ENCODE measurements at places on chromosomes 2 and 18.

GRCh38 chr2:15758848-15759247 lies 167.2 kb downstream of the DDX1 start:
- no peak for DNase-seq

- no peak for DNase-seq
These were observed 140.4 kb downstream of the CTIF start for GRCh38 chr18:48679236-48679635.

DNA sequence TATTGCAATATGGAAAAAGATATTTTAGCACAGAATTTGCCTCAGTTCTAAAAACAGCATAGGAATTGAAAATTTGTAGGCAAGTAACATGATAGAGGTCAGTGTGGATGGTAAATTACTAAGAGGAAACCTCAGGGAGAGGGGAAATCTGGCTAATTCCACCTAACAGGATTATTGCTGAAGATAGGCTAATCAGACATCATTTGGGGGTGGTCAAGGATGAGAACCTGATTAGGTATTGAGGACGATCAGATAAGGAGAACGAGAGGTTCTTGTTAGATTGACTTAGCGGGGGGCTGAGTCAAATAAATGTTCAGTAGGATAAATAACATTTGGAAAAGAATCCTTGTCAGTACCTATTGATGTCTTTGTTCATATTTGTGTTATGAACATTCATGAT lies 543.2 kb upstream of the LRRTM4 start:
- no peak for DNase-seq

DNA sequence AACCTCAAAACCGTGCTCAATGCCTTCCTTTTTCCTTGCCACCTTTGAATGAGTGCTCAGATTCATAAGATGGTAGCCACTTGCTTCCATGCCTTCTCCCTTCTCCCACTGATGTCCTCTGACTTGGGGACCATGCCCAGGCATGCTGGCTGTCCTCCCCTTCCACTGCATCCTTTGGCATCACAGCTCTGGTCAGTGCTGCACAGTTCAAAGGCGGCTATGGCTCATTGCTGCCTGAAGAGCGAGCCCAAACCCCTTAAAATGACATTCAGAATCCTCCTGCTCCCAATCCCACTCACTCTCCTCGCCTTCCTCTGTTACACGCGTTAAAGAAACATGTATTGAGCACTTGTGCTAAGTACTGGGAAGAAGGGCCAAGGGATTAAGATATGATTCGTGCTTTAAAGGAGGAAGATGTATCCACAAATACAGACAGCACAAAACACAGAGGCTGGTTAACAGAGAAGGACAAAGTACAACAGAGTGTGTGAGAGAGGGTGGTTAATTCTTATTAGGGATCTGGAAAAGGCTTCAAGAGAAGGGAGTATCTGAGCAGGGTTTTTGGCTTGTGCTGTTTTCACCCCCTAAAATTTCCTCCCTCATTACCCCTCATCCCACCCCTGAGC lies 81.8 kb downstream of the CERKL start:
- no peak for DNase-seq

DNA sequence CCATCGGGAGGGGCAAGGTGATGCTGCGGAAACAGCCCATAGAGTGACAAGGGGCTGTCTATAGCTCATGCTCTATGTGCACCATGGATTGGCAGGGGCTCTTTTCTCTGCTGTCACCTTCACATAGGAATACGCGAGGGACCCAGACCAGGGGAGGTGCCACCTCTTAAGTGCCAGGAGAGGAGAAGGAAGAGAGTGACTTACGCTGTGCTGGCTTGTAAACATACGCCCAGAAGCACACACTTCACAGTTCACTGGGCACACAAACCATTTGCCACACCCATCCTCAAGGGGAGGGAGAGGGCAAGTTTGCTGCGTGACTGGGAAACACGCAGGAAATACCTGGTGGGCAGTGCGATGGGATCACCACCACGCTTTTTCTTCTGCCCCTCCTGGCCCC lies 65.1 kb upstream of the GPR45 start:
- no peak for DNase-seq

GRCh38 chr2:96549967-96550786 lies 13.6 kb downstream of the ARID5A start:
- no peak for DNase-seq

DNA sequence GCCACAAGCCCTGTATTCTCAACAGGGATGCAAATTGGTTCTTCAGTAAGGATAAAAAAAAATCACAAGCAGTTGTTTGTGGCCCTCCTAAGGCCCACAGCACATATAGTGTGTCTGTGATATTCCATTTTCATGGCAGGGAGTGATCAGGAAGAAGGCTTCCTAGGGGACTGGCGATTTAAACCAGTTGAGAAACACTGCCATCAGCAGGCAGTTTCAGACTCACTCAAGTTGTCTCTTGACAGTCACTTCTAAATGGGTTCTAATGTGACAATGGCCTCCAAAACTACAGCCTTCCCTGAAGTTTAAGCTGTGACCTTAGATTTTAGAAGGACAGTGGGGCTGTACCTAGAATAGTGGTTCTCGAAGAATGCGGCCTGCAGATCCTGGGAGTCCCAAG lies 6.0 kb downstream of the CIAO1 start:
- no peak for DNase-seq

DNA sequence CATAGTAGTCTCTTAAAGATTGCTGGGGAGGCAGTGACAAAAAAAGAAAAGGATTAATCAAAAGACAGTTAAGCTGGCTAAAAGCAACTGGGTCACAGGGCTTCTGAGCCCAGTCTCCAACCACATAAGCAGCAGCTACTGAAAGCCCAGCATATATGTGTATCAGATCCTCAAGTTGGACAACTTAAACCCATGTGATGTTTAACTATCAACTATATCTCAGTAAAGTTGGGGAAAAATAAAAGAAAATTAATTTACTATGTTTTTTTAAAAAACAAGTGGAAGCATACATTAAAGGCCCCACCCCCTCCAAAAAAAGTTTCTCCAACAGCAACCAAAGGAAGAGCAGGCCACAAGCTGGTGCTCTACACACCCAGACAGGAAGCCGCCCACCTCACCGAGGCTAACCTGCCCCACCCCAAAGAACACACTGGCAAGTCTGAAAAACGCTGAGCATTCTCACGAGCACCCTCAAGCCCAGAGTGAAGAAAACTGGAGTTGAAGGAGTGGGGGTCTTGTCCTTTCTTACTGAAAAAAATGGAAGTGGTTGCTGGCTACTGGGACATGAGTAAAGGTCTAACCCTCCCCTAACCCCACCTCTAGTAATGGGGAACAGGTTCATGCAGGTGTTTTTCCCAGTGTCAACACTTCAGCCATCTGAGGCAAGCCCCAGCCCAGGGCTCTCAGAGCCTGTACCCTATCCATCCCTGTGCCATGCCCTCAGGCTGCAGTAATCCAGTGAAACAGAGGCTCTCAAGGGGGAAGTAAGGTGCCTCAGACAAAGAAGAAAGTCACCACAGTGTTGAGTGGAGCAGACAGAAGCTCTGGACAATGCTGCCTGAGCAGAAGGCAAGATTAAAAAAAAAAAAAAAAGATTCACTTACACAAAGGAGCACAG lies 106.3 kb downstream of the GYPC start:
- peak; percentile 22 for DNase-seq

- no peak for DNase-seq
These were observed 260.0 kb downstream of the GULP1 start for GRCh38 chr2:188551671-188552070.

DNA sequence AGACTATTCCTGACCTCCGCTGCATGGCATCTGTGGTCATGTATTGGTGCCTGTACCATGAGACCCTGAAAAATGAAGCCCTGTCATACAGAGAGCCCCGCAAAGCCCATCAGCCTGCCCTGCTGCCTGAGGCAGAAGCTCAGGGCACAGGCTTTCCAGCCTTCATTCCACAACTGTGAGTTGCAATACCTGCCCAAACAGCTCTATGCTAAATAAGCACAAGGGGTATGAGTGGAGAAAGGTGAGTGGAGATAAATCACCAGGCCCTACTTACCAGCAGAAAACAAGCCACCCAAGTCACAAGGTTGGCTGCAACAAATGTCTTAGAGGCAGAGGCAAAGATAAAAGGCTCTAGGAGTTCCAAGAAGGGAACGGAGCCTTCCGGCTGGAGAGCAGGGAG lies 277.4 kb downstream of the TNS1 start:
- no peak for DNase-seq

DNA sequence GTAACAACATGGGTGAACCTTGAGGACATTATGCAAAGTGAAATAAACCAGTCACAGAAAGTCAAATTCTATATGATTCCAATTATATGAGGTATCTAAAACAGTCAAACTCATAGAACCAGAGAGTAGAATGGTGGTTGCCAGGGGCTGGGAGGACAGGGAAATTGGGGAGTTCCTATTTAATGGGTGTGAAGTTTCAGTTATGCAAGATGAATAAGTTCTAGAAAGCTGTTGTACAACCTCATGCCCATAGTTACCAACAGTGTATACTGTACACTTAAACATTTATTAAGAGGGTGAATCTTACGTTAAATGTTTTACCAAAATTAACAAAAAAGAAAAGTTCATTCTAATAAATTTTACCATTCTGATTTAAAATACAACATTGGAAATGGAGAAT lies 92.7 kb upstream of the WDSUB1 start:
- DNase-seq, result no peak

DNA sequence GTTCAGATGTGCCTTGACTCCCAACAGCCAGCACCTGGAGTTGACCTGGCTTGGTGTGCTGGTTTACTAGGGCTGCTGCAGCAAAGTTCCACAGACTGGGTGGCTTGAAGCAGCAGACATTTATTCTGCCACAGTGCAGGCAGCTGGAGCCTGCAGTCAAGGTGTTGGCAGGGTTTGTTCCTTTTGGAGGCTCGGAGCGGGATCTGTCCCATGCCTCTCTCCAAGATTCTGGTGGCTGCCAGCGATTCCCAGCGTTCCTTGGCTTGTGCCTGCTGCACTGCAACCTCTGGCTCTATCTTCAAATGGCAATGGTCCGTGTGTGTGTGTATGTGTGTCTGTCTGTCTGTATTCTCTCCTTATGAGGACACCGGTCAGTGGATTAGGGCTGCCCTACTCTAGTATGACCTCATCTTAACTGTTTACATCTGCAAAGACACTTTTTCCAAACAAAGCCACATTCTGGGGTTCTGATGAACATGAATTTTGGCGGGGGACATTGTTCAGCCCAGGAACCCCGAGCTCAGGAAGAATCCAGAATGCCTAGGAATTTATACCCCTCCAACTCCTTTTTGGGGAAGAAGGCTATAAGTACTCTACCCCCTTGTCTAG lies 44.7 kb upstream of the TMEM131 start:
- no peak for DNase-seq

DNA sequence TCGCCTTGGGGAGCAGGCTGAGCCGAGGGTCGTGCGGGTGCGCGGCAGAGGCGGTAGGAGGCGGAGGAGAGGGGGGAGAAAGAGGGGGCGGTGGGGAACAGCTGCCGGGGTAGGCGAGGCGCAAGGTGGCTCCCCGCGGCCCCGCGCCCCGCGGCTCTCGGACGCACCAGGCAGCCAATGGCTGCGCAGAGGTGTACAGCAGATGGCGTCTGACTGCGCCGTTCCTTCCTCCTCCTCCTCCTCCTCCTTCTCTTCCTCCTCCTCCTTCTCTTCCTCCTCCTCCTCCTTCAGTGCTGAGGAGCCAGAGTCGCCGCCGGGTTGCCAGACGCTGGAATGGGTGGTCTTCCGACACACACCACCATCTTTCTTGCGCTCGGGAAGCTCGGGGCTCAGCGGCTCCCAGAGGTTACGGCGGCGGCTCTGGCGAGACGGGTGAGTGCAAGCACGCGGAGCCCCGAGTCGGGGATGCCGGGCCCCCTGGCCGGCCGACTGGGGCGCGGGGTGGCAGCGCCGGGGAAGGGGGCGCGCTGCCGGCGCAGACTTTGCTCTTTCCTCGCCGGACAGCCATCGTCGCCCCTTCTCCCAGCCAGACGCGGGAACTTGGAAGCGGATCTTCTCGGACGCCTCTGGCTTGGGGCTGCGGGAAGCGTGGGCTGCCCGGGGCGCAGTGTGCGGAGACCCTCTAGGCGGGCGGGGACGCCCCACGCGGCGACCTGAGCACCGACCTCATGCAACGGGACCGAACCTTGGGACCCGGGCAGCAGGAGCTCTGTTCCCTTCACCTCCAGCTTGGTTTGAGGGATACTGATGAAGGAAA lies at the start of gene THSD7B:
Gene THSD7B, plus strand, starts transcription at position 290 of the 817 bp plus-strand sequence. CDS start 116,634 bp downstream, outside the sequence.
- no peak for DNase-seq

- DNase-seq, result no peak
These were observed 659.0 kb upstream of the CDH7 start for GRCh38 chr18:65091744-65092329.

- DNase-seq, result no peak
These were observed 48.0 kb downstream of the NAB1 start for GRCh38 chr2:190696792-190697398.

GRCh38 chr2:147001061-147001460 lies 843.8 kb upstream of the ACVR2A start:
- no peak for DNase-seq

- no peak for DNase-seq
These were observed 19.3 kb downstream of the CTAGE1 start for GRCh38 chr18:22398464-22398863.

- no peak for DNase-seq
These were observed 36.6 kb upstream of the SIGLEC15 start for GRCh38 chr18:45788861-45789260.

- DNase-seq, result no peak
These were observed 15.1 kb upstream of the YES1 start for GRCh38 chr18:827093-827677.

GRCh38 chr2:46493241-46493970 lies 14.0 kb downstream of the TMEM247 start:
- DNase-seq, result no peak

DNA sequence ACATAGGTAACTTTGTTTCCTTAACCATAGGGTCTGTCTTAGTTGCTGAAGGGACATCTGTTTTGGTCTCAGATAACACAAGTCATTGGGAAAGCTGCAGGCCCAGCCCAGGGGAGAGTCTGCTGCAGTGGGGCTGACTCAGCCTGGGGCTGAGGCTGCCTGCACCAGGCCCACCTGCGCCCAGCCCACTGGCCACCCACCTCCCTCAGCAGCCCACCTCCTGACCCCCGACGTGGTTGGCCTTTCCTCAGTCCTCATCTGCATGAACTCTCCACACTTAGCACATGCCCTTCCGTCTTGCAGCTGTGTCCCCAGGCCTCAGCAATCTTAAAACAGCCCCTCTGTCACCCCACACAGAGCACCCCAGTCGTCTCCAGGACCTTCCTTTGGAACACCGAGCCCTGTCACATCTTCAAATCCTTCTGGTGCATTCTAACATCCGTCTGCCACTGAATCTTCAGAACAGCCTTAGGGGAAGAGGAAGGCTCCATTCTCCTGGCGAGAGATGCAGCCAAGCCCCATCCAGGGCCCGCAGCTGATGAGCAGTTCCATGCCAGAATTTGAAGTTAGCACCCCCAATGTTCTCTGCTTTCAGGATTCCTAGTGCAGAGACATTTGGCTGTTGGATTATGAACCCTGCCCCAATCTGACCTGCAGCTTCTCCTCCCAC lies 231.4 kb downstream of the SEPTIN10 start:
- DNase-seq, result no peak

All from stimulated activated CD4-positive, alpha-beta T cell treated with anti-CD3 and anti-CD28 coated beads, Interleukin-15, amount 100 ng/mL, for 48 hours (primary cell).